ENCODE measurements at places on chromosomes 16 and 17.

DNA sequence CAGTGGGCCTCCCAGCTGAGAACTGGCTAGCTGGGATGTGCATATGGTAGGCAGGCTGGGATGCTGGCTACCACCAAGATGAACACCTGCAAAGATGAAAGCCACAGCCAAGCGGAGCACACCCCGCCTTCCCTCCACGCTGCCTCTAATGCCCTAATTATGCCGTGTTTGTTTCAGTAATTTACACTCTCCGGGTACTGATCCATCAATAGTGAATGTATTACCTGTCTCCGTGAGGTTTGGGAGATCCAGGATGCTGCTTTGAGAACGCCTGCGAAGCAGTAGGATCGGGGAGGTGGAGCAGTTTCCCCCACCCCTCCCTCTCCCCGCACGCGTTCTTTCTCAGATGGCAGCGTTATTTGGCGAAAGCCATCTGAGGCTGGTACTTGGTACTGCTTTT lies 28.9 kb upstream of the GSE1 start:
- DNase-seq, result no peak

- DNase-seq, result no peak
These were observed 4.3 kb upstream of the ZDHHC7 start for GRCh38 chr16:85015481-85016187.

GRCh38 chr17:76199469-76199868 lies 40.8 kb downstream of the RNF157 start:
- peak; percentile 64 for DNase-seq

GRCh38 chr17:7046127-7046724 lies 2.3 kb upstream of the SLC16A11 start:
- peak; percentile 59 for DNase-seq

- DNase-seq, result no peak
These were observed 2.6 kb downstream of the ATP2A3 start for GRCh38 chr17:3961564-3962047.

- no peak for DNase-seq
These were observed 81.4 kb downstream of the SLC39A11 start for GRCh38 chr17:73011016-73011486.

GRCh38 chr16:3837851-3838586 lies 42.5 kb downstream of the CREBBP start:
- no peak for DNase-seq

DNA sequence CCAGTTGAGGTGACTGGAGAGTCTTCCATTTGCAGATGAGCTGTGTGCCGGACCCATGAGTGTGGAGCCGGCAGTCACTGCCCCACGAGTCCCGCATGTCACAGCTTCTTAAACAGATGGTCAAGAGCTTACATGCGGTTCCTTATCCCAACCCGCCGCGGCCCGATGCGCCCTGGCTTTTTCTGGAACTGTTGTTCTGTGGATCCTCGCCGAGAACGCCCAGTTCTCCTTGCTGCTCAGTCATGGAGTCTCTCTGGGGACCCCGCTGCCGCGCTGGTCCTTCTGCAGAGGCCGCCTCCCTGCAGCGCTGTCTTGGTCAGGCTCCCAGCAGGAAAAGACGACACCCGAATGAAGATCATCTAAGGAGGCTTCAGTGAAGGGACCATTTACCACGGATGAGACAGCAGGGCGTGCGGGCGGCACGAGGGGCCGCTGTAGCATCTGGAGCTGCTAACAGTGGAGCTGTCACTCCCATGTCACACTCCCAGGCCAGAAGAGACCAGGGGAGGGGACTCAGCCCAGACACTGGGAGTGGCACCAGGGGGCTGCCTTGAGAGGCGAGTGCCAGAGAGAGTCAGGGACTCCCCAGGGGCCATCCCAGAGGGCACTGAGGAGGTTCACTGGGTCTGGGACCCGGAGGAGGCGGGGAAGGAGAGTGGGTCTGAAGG lies 10.8 kb upstream of the LGALS3BP start:
- no peak for DNase-seq

- DNase-seq, result no peak
These were observed 65.2 kb downstream of the SRCIN1 start for GRCh38 chr17:38540514-38541045.

- peak; percentile 51 for DNase-seq
These were observed at the start of gene KREMEN2 for GRCh38 chr16:2963723-2964474. Gene KREMEN2, plus strand, starts transcription at chr16:2964275. Its CDS starts 246 bp downstream, at chr16:2964521.

DNA sequence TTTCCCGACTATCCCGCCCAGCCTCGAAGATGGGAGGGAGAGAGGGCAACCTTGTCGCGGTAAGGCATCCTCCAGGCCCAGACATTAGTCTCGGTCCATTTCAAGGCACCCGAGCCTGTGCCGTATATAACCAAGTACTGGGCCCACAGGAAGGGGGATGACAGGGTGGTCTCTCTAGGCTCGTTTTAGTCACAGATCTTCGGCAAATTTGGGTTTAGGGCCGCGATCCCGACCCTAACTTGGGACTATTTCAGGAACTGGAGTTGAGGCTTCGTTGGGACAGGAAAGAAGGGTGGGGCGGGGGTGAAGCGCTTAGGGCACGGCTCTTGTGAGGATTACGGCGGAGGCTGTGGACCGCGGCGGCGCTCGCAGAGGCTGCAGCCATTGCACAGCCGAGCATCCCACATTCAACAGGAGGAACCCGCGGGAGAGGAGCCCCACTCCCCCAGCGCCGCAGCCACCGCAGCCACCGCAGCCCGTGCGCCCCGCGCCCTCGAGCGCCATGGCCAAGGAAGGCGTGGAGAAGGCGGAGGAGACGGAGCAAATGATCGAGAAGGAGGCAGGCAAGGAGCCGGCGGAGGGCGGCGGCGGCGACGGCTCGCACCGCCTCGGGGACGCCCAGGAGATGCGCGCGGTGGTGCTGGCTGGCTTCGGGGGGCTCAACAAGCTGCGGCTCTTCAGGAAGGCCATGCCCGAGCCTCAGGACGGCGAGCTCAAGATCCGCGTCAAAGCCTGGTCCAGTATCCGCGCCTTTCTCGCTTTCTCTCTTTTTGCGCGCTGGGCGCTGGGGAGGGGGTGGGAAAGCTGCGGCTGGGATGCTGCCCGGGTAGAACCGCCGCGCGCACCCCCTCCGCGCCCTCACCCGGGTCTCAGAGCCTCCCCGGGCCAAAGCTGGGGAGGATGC lies at the start of gene VAT1L:
Gene VAT1L, plus strand, starts transcription at position 384 of the 904 bp plus-strand sequence. Its CDS starts 119 bp downstream, at position 503.
- DNase-seq, result no peak

- peak; percentile 26 for DNase-seq
These were observed 107.0 kb downstream of the PLCG2 start for GRCh38 chr16:81885976-81886586.

DNA sequence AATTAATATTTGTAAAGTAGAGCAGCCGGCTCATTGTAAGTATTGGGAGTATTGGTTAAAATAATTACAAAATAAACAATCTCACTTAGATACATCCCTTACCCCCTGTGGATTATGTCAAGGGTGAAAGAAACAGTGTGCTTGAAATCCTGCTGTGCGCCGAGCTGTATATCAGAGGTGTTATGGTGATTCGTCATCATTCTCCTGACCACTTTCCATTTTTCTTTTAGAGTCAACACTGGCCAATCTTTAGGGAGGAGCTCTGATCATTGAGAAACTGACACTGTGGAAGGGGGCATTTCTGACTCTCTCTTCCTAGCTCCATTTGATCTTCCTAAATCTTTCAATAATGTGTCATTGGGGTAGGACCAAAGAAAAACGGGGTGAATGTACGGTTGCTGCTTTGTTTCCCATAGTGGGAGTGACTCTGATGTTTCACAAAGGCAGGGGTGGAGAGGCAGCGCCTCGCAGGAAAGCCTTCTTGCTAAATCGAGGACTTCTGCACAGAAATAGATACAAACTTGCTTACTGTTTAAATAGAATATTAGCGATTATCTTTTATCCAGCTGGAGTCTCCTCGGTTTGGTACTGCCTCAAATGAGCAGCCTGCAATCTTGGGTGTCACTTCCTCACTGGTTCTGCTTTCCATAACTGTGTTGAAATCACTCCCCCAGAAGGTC lies 123.4 kb downstream of the PRKCB start:
- no peak for DNase-seq

GRCh38 chr17:901191-901950 lies 78.2 kb downstream of the NXN start:
- no peak for DNase-seq

- no peak for DNase-seq
These were observed 89.3 kb downstream of the IRF8 start for GRCh38 chr16:85988306-85988705.

DNA sequence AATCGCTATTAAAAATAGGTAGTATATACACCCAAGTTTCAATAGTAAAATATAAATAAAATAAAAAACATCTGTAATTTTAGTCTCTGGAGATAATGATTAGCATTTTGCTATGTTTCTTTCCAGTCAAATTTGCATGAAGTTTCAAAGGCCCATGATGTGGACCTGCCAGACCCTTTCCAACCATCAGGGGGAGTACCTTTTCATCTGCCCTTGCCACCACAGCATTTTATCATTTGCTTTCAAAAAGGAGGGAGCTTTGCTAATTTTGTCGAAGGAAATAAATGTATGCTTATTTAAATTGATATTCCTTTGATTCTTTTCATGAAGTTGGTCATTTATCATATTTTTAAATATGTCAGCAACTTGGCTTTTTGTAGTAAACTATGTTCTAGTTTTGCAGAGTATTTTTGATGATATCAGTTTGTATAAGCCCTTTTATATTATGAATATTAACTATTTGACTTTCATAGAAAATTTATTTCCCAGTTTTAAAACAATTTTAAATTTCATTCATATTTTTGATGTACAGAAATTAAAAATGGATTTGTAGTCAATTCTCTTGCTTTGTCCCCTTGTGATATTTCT lies 115.2 kb upstream of the NETO2 start:
- DNase-seq, result no peak

- DNase-seq, result no peak
These were observed 163.9 kb downstream of the SLC39A11 start for GRCh38 chr17:72928454-72929136.

DNA sequence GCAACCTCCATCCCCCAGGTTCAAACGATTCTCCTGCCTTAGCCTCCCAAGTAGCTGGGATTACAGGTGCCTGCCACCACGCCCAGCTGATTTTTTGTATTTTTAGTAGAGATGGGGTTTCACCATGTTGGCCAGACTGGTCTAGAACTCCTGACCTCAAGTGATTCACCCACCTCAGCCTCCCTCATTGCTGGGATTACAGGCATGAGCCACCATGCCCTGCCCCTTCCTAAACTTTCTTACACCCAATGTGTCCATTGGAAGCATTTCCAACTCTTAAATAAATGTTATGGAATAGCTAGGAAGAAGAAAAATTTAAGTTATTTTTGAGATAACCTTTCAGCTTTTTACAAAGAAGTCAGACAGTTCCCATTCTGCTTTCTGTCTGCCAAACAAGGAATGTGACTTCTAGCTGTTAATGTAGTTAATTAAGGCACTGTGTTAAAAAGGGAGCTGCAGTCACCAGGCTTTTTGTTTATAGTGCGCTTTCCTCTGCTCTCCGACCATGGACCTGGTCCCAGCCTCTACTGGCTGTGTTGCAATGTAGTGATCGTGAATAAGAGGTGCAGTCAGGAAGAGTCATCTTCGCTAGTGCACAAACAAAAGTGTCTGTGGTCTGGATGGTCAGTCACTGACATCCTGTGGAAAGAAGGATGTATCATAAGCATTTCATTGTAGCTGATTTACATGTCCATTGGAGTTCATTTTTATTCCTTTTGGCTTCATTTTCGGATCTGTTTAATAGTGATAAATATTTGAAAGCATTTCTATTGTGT lies 39.7 kb downstream of the USP10 start:
- no peak for DNase-seq

DNA sequence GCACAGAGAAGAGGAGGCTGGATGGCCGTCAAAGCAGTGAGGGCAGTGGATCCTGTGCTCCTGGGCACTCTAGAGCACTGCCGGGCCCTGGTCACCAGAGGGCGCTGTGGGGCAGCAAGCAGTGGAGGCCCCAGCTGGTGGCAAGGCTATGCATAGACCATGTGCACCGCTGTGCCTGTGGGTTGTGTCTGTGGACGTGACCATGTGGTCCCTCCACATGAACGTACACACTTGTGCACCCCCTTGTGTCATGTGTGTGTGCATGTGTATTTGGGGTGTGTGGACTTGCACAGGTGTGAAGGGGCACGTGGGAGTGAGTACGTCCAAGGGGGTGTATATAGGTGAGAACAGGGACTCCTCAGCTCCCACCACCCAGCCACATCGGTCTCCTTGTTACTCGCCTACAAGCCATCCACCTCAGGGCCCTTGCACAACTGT lies 4.4 kb upstream of the MAP2K3 start:
- DNase-seq, result peak; percentile 94

- no peak for DNase-seq
These were observed 1.3 kb downstream of the CNGB1 start for GRCh38 chr16:57969451-57970123.

DNA sequence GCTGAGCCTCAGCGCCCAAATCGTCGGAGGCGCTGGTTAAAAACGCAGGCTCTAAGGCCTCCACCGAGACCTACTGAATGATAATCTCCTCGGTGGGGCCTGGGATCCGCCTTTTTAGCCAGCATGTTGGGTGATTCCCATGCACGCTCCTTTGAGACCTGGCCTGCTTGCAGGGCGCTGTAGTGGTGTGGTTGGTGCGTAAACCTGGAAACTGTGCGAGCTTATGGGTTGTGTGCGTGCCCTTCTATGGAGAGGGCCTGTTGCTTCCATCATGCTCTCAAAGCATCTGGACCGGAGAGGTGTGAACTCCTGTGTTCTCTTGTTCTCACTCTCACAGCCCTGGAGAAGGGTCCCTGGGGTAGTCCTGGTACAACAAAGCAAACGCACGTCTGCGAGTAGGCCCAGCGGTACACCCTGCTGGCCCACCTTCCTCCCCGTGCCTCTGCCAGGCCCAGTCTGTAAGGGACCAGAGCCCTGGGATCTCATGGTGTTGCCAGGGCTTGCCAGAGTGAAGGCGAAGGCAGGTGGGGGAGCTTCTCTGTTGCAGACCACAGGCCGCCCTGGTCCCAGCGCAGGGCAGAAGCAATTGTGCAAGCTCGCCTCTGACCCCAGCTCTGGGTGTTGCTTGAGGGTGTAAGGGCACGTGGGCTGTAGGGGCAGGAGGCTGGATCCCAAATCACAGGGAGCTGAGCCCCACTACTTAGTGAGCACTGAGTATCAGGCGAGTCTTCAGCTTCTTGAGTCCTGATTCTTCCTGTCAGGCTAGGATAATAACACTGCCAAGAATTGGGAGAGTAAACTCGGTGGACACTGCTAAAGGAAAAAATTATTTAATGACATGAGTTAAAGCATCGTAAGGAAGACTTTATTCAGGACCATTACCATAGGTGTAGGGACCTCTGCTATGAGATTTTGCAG lies 879 bp upstream of the LRRC75A start:
- no peak for DNase-seq

- no peak for DNase-seq
These were observed 17.8 kb upstream of the SLC35B1 start for GRCh38 chr17:49725452-49726130.

DNA sequence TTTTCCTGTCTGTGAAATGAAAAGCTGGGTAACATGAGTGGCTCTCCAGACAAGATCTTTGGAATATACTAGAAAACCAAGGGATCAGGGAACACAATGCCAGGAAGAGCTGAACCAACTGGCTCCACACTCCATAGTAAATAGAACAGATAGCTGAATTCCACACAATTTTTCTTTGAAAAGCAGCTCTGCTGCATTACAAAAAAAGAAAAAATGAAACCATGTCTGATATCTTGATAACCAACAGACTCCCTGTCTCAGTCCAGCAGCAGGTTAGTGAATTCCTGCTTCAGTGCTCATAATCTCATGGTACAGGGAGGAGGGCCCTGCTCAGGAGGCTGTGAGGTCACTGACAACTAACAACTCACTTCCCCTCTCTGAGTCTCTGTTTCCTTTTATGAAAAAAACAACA lies 97.1 kb downstream of the CDH11 start:
- DNase-seq, result no peak
